Stimulated activated CD8-positive, alpha-beta memory T cell treated with anti-CD3 and anti-CD28 coated beads, Interleukin-7, amount 100 ng/mL, for 48 hours (primary cell): ENCODE measurements at places on chromosomes 5 and 9.

DNA sequence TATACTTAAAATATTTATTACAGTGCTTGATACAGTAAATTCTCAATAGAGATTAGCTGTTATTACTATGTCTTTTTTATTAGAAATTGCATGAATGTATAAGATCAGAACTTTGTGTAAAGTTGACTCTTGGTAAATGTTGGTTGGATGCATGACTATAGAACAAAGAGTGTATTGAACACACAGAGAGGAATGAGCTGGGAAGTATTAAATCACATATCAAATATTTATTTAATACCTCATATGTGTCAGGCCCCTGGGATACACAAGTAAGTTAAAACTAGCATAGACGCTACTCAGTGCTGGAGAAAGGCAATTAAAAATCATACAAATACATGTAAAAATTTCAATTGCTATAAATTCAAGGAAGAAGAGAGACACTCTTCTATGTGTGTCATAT lies 550.7 kb upstream of the TLE4 start:
- DNase-seq, result no peak

GRCh38 chr5:65800775-65801174 lies 78.8 kb downstream of the NLN start:
- DNase-seq, result no peak

DNA sequence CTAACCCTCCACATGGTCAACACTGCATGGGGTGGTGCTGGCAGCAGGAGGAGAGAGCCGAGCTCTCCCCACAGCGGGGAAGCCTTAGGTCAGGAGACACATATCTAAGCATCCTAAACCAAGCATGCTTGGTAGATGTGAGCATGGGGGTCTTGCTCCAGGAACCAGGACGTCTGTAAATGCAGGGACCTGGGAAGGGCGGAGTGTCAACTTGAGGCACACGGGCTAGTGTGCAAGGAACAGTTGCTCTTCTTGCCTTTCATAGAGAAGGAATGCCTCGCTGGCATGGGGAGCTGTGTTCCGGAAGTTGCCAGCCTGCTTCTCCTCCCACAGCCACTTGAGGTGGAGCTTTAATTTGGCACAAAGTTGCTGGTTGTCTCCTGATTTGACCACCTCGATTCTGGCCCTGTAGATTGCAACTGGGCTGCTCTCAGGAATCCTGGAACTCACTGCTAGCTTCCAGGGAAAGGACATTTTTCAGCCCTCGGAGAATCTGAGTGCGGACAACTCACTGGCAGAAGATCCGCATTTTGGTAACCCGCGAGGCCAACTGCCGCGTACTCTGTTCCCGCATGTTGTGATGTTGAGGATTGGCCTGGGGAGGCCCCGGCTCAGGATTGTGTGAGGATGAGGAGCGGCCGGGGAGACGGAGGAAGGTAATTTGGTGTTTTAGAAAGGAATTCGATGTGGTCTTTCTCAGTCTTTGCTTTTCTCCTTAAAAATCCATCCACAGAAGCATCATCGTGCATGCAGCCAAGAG lies 370.3 kb upstream of the IRX1 start:
- no peak for DNase-seq

DNA sequence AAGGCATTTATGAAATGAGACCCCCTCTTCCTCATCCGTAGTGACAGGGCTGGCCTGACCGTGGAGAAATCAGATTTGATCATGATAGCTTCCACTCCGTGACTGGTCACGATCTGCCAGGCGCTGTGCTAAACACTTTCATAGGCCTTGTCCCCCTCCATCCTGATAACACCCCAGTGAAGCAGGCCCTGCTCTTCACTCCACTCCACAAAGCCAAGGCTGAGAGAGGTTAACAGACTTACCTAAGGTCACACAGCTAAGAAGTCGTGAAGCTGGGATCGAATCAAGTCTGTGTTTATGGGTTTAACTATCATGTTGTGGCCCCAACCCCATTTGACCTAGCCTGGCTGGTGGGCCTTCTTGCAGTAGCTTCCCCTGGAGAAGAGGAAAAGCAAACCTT lies 53.3 kb upstream of the IL17B start:
- no peak for DNase-seq

DNA sequence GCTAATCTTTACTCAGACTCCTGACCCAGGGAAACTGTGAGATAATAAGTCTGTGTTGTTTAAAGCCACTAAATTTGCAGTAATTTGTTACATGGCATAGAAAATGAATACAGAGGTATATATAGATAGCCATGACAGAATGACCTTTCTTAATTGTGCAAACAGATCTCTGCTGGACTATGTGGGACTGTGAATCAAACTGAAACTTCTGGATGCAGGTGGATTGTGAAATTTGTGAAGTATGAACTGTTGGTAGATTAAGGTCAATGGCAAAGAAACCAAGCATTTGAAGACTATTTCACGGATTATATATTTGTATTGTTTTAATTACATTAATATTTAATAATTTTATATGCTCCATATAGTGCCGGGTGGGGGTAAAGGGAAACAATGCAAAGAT lies 52.2 kb upstream of the GPR151 start:
- DNase-seq, result no peak

- no peak for DNase-seq
Measured at GRCh38 chr5:10077791-10078545, 171.7 kb downstream of the ATPSCKMT start.

DNA sequence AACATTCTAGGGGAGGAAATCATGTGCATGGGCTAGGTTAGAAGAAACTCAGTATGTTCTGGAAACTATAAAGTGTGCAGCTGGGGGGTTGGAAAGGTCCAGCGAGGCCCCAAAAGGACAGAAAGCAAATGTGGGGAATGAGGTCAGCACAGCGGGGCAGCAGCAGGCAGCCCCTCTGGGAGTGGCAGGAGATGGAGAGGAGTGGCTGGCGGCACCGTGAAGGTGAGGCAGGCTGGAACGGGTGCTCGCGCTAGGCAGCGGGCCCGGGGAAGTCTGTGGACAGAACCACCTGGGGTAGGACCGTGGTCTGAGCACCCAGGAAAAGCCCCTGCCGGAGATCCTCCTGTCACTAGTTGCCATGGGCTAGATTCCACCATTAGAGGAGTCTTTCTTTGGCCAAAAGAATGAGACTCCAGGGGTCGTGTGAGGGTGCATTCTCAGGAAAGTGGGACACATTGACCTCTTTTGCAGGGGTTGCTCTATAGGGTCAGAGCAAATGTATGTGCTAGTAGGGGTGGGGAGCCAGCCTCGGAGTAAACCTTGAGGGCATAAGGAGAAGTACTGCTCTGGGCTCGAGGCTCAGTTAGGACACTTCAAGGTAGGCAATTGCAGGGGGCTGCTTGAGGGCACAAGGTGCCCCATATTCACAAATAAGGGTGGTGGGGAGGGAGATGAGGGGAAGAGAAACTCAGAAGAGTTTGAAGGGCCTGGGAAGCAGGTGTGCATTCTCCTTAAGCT lies 61.2 kb downstream of the IL6ST start:
- DNase-seq, result no peak

GRCh38 chr9:133558191-133559126 lies 24.0 kb downstream of the ADAMTSL2 start:
- DNase-seq, result no peak

DNA sequence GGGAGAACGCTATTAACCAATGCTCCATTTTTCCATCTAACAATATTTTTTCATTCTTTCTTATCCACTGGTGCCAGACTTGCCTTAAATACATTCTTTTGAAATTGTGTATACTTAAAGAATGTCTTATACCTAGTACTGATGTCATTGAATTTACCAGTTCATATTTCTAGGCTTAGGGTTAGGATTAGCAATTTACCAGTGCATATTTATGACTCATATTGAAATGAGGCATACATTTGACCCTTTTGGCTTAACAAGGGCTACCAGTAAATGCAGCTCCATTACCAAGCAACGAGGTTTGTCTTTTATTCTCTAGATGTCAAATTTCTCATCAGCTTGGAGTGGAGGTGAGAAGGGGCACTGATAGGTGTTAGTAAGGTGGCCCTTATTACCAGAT lies 89.5 kb downstream of the CDH9 start:
- no peak for DNase-seq

DNA sequence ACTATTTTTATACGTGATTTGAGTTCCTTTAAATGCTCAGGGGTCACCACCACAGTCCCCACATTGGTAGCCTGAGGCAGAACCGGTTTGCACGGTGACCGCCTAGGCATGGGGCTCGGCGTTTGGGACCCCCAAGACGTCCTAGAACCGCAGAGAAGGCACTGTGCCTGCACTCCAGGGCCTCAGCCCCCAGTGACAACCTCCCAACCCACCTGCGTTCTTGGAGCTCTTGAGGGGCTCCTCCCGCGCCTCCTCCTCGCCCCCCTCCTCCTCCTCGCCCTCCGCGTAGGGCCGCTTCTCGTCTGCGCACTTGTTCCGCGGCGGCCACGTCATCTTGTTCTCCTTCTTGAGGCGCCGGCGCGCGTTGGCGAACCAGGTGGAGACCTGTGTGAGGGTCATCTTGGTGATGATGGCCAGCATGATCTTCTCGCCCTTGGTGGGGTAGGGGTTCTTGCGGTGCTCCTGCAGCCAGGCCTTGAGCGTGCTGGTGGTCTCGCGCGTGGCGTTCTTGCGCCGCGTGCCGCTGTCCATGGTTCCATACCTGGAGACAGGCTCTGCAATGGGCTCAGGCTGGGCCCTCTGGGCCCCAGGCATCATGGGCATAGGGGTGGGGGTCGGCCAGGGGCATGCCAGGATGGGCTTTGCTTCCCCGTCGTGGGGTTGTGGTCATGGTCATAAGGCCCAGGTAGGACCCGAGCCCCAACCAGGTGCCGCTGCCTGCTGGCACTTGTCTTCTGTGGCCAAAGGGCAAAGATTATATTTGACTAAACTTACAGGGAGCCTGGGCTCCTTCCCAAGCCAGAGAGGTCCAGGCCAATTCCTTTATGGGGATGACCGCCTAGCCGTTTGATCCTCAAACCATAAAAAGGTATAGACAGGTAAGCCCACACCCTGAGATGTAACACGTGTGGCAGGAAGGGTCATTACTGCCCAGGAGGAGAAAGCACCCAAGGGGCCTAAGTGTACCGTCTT lies 3.1 kb downstream of the IRX4 start:
- DNase-seq, result no peak

- no peak for DNase-seq
Measured at GRCh38 chr9:117543089-117543488, 128.2 kb upstream of the ASTN2 start.

GRCh38 chr9:122379340-122379739 lies 8.5 kb downstream of the PTGS1 start:
- DNase-seq, result no peak

GRCh38 chr9:86756576-86757381 lies 190.5 kb downstream of the GAS1 start:
- DNase-seq, result no peak

- no peak for DNase-seq
Measured at GRCh38 chr9:120436983-120437475, 142.9 kb downstream of the CDK5RAP2 start.

DNA sequence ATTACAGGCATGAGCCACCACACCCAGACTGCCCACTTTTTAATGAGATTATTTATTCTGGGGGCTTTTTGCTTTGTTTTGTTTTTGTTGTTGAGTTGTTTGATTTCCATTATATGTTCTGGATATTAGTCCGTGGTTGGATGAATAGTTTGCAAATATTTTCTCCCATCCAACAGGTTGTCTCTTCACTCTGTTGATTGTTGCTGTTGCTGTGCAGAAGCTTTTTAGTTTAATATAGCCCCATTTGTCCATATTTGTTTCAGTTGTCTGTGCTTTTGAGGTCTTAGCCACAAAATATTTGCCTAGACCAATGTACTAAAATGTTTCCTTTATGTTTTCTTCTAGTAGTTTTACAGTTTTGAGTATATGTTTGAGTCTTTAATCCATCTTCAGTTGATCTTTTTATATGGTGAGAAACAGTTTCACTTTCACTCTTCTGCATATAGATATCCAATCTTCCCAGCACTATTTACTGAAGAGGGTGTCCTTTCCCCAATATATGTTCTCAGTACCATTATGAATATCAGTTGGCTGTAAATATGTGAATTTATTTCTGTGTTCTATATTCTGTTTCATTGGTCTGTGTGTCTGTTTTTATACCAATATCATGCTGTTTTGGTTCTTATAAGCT lies 30.2 kb upstream of the TBCA start:
- DNase-seq, result no peak

GRCh38 chr9:132237481-132237880 lies 75.6 kb downstream of the NTNG2 start:
- DNase-seq, result no peak

DNA sequence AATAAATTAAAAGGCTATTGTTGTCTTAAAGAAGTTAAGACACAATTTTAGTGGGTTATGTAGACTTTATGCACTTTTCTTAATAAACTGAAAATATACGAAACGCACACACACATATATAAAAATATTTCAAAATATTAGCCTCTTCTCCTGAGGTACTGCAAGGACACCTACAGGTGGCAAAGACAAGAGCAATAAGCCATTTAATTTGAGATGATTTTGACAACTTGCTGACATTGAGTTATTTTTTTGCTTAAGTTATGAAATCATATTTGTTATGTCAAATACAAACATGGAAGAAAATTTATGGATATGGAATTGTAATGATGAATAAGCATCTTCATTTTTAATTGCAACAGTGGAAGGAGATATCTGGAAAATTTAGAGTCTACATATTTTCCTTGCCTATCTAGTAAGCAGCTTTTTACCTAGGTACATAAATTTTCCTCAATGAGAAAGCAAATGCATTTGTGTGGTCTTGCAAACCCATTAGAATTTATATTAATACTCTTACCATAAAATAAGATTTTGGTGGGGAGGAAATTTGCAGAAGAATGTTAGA lies 301.6 kb downstream of the ISL1 start:
- DNase-seq, result no peak

- DNase-seq, result no peak
Measured at GRCh38 chr9:38075272-38075671, 6.2 kb upstream of the SHB start.

DNA sequence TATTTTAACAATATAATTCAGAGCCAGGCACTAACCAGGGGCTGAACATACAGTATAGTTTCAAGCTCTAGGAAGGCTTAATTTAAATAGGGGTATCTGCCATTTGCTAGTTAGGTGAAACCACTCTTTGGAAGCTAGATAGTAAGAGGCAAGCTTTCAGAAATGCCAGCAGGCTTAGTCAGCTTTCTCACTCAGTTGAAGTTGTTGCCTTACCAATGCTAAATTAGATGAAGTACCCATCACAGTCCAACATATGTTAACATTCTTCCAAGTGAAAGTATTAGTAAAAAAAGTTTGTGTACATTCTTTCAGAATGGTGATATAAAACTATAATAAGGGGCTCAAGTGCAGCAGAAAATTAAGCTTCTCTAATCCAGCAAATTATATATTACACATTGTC lies 215.0 kb downstream of the CNTLN start:
- no peak for DNase-seq

GRCh38 chr5:132526290-132526973 lies 16.9 kb downstream of the IL5 start:
- DNase-seq, result peak; percentile 11
